ENCODE measurements at places on chromosomes 5 and 9.

- peak; percentile 45 for DNase-seq
Measured at GRCh38 chr9:37902796-37903646, 906 bp downstream of the SLC25A51 start.

DNA sequence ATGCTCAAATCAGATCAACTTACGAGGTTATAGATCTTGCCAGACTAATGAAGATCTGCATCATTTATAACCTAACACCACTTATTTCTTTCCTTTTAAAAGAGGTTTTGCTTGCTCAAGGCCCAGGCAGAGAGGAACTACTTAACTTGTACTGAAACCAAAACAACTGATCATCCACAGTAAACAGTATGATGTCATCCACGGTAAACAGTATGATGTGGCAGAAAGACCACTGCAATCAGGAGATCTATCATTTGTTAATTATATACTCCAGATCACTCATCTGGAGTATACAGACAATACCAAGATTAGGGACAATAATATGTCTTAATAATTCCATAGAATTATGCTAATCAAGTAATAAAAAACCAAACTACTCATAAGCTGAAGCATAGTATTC is 116.8 kb downstream of the ADAMTS6 start:
- no peak for DNase-seq

DNA sequence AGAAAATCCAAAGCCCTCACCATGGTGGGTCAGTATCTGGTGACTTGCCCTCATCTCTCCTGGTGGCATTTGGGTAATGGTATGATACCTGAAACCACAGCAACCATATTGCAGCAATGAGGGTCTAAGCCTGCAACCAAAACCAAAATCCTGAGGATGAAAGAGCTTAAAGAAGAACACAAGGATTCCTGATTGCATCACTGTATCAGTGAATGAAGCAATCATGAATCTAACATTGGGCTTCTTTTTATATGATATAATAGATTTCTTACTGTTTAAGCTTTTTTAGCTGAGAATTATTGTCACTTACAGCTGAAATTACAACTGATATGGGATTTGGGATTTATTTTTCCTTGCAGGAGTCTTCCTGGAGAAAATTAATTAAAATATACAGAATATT is 269.9 kb downstream of the MEF2C start:
- no peak for DNase-seq

DNA sequence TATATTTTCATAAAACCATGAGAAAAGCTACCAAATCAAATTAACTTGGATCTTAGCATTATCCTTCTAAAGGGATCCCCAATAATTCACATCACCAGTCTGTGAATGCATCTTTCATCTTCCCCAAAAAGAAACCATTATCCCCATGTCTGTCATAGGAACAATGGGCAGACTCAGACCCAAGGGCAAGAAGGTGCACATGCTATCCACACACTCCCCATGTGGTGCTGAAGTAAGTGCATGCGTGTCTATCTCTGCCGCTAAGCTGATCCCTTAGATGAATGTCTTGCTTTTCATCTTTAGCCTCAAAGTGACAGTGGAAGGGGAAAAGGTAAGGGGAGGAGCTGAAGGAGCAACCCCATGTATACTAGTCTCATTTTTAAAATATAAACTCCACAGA is 10.2 kb downstream of the SPOCK1 start:
- no peak for DNase-seq

- DNase-seq = no peak
Measured at GRCh38 chr5:40679913-40680681, at the start of gene PTGER4. Gene PTGER4, plus strand, starts transcription at chr5:40679915. Its CDS starts 1,079 bp downstream, at chr5:40680994.

DNA sequence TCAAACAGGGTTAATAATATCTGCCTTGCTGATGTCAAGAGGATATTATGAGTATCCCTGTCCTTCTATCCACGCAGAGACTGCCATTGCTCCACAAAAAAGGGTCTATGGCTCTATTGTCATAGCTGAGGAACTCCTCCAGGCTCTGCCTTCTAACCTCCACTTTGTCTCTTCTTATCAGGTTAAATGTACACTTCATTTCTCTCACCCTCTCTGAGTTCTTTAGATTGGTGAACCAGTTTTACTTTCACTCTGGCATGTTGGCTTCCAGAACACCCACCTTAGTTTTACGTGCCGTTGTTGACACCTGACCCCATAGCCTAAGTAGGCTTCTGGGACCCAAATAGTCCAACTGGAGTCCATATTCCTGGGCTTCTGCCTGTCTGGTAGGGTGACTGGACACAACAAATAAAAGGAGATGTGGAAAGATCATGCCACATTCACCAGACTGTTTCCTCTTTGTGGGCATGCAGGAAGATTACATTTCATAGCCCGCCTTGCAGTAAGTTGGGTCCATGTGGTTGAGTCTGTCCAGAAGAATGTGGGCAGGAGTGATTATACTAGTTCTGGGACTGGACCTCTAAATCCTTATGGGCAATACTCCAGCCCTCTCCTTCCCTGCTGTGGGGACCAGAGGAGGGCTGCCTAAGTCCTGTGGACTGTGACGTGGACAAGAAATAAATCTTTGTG is 350.4 kb upstream of the CLINT1 start:
- no peak for DNase-seq

GRCh38 chr9:133813749-133814585 is 75.8 kb upstream of the SARDH start:
- no peak for DNase-seq

DNA sequence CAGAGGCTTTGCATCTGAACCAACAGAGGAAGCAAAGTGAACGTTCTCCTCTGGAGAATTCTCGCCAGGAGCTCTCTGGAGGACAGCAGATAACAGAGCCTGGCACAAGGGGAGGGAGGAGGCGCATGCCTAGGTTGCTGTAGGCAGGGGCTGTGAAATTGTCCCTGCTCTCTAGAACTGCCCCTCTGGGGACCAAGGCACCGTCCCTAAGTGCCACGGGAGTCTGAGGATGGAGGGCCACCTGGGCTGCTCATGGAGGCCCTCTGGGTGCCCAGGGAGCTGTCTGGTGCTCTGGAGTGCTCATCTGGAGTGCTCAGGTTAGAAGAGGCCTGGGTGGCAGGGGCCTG is 77.6 kb downstream of the CACNA1B start:
- no peak for DNase-seq

DNA sequence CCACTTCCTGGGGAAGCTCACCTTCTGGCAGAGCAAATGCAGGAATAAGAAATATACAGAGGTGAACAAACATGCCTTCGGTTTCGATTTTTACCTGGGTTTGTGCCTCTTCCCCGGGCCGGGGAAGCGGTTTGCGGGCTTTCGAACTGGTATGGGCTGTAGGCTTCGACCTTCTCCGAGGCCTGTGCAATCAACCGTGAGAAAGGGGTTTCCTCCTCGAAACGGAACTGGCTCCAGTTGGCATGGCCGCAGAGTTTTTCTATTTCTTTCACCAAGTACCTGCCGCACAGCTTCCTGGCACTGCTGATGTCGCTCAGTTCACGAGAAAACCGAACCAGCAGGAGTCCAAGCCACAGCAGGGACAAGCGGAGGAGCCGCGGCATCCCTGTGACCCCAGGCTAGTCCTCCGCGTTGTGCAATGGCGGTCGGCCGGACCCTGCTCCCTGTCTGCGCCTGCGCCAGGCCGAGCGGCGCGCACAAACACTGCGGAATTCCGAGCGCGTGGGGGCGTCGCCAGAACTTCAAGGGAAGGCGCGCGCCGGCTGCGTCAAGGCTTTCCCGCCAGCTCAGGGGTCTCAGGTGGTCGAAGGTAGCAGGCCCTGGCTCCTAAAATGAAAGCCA is at the start of gene INSL6:
Gene INSL6, minus strand, starts transcription at position 420 of the 621 bp plus-strand sequence. Its CDS starts 37 bp downstream, at position 383.
- DNase-seq = peak; percentile 2

GRCh38 chr9:5551368-5552150 is 41.2 kb downstream of the PDCD1LG2 start:
- DNase-seq = peak; percentile 51

- DNase-seq = no peak
Measured at GRCh38 chr5:133265720-133266526, 214.1 kb downstream of the HSPA4 start.

DNA sequence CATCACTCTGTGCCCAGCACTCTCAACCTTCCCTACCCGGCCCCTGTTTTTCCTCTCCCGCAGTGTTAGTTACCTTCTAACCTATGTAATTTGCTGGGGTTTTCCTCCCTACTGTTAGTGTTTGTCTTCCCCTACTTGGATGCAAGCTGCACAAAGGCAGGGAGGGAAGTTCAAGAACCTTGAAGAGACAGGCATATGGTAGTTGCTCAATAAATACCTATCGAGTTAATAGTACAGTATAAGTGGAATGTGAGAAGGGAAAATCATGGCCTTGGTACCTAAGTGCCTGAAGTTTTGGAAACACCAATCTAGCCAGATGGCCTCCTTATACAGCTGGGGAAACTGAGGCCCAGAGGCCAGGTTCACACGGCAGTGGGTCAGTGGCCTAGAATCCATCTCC is 24.2 kb downstream of the PDGFRB start:
- DNase-seq = peak; percentile 51

DNA sequence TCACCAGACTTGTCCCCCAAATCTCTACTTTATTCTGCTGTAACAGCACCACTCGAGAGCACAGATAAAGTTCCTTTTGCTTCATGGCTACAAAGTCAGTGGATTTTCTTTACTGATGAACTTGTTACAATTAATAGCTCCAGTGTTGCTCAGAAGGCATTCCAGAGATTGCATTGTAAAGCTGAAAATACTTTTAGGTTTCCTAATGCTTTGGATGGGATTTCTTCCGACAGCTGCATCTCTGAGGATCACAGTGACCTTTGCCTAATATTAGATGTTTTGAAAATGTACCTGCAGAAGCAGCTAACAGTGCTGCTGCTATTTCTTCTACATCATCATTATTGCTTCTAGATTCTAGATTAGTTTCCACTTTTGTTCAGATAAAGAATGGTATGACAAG is 58.8 kb upstream of the TMEM171 start:
- peak; percentile 36 for DNase-seq

GRCh38 chr5:108747111-108747773 is 455 bp upstream of the FER start:
- no peak for DNase-seq

DNA sequence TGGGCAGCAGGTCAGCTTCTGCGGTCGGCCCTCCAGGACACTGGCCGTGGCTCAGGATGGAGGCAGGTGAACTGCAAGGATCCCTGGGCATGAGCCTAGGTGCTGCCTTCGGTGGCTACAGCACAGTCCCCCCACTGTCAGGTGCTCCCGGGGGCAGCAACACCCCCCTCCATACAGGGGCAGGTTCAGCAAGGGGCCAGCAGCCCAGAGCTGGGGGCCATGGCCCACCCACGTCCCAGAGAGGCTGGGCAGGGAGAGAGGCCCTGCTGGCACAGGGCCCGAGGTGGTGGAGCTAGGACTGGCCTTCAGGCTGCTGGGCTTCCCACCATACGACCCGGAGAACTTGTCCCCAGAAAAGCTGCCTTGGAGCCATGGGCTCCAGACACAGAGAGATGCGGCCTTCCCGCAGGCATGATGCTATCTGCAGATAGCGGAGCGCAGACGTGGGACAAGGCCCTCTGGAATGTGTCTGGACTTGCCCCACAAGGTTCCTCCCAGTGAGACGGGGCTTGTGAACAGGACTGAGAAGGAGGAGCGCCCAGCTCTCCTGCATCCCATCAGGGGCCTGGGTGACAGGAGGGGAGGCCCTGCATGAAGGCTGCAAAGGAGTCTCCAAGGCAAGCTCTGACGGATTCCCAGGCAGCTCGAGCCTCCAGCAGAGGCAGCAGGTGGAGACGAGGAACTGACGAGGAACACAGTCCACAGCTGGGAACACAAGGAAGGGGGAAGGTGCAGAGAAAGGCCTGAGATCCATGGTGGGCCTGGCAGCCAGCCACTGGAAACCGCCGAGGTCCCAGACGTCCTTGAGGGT is 111.1 kb downstream of the VAV2 start:
- peak; percentile 13 for DNase-seq

DNA sequence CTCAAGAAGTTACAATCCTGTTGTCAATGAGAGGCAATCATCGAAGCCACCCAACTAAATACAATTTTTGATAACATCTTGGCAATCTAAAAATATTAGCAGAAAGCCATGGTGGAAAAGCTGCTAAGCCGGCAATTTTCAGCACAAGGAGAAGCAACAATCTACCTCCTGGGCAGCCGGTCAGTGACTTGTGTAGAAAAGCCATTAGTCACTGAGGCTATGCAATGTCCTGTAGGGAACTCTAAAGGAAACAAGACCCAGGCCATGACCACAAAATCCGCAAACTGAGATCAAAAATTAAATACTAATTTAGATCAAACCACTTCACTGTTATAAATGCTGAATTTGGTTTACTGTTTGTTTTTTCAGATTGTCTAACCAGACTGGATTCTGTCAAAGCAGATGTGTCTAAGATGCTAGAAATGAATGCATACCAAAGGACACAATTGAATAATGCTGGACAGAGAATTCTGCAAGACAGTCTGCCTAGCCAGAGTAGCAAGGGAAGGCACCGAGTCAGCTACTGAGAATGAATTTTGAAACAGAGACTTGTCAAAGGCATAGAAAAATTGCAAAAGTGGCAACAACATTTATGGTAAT is 384.8 kb downstream of the PRELID2 start:
- peak; percentile 57 for DNase-seq

DNA sequence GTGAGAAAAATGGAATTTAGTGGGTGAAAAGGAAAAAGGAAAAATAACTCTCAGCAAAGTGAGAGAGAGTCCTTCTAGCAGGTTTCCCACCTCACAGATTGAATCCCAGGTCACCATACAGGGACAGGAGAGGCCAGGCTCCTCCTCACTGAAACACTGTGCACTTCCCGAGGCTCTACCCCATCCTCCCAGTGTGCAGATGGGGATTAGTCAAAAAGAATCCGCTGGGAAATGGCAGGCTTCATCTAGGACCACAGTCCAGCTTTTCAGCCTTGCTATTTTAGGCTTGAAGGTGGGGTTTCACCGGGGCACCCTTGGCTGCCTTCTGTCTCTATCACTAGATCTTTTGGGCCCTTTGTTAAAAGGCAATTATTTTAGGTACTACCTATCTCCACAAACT is 47.8 kb downstream of the YIPF5 start:
- no peak for DNase-seq

DNA sequence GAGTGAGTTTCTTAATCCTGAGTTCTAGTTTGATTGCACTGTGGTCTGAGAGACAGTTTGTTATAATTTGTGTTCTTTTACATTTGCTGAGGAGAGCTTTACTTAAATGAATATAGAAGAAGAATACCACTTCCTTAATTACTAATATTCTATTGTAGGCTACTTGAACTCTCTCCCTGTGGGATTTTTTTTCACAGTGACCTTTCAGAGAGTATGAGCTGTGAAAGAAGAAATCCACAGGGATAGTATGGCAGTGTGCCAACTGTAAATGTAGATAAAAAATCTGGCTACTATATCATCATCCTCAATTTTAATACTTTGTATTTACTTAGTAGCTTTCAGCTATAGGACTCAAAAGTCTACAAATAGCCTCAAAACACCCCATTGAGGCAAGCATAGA is 67.3 kb downstream of the COMMD10 start:
- DNase-seq = peak; percentile 13

DNA sequence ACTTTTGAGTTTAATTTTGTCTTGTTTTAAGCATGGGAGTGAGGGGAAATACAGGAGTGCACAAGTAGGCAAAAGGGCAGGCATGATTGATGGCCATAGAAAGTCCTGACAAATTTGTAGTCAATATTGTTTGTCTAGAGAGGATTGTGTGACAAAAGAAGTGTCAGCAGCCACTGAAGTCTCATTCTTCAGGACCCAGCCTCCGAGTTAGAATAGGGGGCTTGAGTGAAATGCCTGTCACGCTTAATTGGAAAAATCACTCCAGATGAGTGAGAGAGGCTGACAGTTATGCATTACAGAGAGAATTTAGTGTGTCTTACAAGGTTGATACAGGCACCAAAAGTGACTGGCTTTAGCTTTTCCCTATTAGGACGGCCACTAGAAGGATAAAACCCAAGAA is 81.9 kb upstream of the RPS23 start:
- DNase-seq = no peak

GRCh38 chr5:155293605-155294178 is 280.1 kb downstream of the KIF4B start:
- no peak for DNase-seq

All from EH (cell line).